ENCODE measurements at places on chromosomes 12 and 14.

GRCh38 chr14:72311116-72311515 lies 378.9 kb downstream of the RGS6 start:
- no peak for DNase-seq

- DNase-seq, result no peak
These were observed 1109.2 kb downstream of the FLRT2 start for GRCh38 chr14:86639146-86639545.

- DNase-seq, result no peak
These were observed 66.8 kb upstream of the RIN3 start for GRCh38 chr14:92446771-92447170.

- no peak for DNase-seq
These were observed 124.9 kb downstream of the ATP23 start for GRCh38 chr12:58066296-58066695.

- DNase-seq, result no peak
These were observed 195.3 kb upstream of the IGF1 start for GRCh38 chr12:102675672-102676071.

- no peak for DNase-seq
These were observed 49.2 kb downstream of the BRMS1L start for GRCh38 chr14:35875296-35875695.

- no peak for DNase-seq
These were observed 59.0 kb downstream of the LLPH start for GRCh38 chr12:66071549-66071948.

- DNase-seq, result no peak
These were observed 115.2 kb downstream of the PRICKLE1 start for GRCh38 chr12:42474391-42474790.

DNA sequence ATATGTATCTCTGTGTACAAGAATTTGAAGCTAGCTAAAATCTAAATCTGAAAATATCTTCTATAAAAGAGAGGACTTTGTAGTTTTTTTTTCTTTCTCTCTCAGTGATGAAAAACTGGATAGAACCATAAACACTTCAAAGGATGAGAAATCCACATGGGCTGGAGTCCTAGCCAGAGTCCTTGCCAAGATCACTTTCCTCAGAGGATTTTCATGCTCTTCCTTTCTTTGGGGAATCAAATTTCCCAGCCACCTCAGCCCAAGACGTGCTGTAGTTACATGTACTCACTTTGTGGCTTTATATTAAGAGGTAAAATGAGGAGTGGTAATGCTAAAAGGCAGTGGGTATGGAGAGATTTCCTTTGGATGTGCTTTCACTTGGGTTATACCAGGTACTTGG lies 110.3 kb downstream of the SLC38A1 start:
- DNase-seq, result no peak

- no peak for DNase-seq
These were observed 31.1 kb upstream of the IFNG-AS1 start for GRCh38 chr12:67958187-67958586.

DNA sequence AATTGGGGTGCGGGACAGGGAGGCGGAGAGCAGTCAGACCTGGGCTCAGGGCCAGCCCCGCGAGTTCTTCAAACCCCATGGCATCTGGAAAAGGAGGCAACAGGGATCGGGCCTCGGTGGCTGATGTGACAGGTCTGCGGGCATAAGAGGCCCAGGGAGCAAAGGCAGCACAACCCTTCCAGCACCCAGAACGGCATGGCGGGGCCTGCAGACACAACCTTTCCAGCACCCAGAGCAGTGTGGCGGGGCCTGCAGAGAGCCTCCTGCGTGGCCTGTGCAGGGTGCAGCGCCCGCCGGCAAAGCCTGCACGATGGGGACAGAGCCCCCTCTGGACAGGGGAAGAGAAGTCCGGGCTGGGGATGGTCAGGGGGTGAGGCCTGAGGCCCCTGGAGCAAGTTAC lies 26.2 kb upstream of the TRAF3 start:
- DNase-seq, result no peak

DNA sequence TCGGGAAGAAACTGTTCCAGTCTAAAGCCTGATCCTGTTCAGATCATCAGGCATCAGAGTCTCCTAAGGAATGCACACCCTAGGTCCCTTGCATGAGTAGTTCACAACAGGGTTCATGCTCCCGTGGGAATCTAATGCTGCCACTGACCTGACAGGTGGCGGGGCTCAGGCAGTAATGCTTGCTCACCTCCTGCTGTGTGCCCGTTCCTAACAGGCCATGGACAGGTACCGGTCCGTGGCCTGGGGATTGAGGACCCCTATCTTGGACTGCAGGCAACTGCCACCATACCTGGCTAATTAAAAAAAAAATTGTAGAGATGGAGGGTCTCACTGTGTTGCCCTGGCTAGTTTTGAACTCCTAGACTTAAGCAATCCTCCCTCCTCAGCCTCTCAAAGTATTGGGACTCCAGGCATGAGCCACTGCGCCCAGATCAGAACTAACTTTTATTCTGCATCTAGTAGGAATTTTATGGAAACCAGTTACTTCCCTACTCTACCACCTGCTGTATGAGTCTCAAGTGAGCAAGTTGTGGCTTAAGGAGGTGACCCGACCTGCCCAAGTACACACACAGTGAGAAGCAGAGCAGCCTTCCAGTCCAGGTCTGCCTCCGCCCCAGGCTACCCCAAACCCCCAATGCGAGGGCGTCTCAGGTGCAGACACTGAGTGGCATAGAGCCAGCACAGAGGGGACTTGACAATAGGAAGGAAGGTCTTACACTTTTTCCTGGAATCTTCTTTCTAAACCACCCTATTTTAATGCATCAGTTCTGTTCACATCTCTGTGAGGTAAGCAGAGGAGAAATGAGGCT lies 2.5 kb upstream of the PAPLN start:
- DNase-seq, result no peak

- DNase-seq, result no peak
These were observed 16.1 kb downstream of the TAMALIN start for GRCh38 chr12:52022841-52023181.

GRCh38 chr12:116055895-116056607 lies 221.4 kb downstream of the MED13L start:
- no peak for DNase-seq

DNA sequence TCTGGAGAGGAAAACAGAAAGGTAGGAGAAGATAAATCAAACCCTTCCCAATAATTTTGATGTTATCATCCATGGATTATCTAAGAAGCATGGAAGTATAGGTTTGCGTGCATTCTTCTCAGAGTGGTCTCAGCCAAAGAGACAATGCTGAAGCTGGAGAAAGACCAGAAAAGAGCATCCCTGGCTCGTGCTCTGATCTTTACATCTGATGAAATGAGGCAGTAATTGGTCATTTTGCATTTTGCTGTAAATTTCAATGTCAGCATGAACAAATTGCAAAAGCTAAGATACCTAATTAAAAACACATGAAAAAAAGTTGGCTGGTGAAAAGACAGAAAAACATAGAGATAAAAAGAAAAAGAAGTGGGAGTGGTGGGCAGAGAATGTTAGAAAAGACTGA lies 252.4 kb downstream of the ITPR2 start:
- no peak for DNase-seq

- DNase-seq, result peak; percentile 52
These were observed 10.8 kb downstream of the FBXL14 start for GRCh38 chr12:1583421-1584078.

- DNase-seq, result no peak
These were observed 28.3 kb downstream of the NGB start for GRCh38 chr14:77242752-77243151.

- no peak for DNase-seq
These were observed 277.0 kb downstream of the CEP128 start for GRCh38 chr14:80664576-80664975.

DNA sequence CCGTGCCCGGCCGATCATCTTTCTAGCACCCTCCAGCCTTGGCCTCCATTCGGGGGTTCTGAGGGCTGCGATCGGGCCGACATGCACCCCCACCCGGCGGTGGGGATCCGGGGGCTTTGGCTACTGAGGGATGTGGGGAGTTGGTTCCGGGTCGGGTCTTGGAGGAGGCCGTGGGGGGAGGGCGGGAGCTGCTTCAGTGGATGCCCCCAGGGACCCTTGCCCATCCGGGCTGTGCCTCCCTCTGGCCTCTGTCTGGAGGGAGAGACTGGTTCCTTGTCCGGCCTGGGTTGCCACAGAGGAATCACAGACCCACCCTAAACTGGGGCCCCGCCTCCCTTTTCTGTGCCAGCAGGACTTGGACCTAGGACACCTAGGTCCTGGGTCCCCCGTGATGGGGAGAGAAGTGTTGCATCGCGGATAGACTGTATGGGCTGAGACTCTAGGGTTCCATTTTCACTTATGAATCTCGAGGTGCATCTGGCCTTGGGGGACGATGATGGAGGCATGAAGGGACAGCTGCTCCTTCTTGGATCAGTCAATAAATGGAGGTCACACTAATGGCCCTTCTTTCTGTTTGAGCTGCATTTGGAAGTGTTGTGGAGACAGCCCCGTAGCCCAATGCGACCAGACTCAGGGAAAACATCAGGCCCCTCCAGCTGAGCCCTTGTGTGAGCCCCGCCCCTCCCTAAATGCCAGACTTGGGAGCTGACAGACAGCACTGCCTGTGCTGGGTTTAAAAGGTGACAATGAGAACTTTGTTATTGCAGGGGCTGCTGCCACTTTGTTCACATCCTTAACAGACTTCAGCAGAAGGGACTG lies 577 bp downstream of the DTX3 start:
- no peak for DNase-seq

DNA sequence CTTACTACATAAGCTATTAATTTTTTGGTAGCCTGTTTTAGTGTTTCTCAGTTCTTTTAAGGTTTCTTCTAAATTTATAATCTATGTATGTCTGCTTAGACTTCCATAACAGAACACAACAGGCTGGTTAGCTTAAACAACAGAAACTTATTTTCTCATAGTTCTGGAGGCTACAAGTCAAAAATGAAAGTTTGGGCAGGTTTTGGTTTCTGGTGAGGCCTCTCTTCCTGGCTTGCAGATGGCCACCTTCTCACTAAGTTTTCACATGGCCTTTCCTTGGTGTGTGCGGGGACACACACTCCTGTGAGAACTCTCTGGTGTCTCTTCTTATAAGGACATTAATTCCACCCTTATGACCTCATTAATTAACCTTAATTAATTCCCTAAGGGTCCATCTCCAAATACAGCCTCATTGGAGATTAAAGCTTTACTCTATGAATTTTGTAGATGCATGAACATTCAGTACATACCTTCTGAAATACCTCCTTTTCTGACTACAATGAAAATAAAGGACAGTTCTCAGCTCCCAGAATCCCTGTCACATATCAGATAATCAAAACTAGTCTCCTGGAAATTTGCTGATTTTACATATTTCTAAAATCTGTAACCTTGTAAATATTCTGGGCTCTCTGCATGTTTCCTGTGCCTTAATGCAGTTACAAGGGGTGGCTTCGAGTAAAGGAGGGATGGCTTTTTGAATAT lies 23.2 kb upstream of the BMAL2 start:
- no peak for DNase-seq

GRCh38 chr14:28264306-28264705 lies 502.3 kb upstream of the FOXG1 start:
- DNase-seq, result no peak

DNA sequence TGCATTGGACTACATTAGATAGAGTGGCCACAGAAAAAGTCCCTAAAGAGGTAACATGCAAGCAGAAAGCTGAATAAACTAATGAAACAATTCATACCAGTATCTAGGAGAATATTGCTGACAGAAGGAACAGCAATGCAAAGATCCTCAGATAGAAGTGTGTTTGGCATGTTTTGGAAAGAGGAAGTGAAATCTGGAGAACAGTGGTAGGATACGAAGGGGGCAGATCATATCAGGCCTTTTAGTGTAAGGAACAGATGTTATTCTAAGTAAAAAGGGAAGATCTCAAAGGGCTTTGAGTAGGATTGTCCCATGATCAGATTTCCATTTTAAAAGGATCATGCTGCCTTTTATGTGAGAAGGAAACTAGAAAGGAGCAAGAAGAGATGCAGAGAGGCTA lies 342.9 kb downstream of the PAWR start:
- DNase-seq, result no peak

GRCh38 chr14:99946652-99947489 lies 118.4 kb upstream of the EVL start:
- peak; percentile 57 for DNase-seq

DNA sequence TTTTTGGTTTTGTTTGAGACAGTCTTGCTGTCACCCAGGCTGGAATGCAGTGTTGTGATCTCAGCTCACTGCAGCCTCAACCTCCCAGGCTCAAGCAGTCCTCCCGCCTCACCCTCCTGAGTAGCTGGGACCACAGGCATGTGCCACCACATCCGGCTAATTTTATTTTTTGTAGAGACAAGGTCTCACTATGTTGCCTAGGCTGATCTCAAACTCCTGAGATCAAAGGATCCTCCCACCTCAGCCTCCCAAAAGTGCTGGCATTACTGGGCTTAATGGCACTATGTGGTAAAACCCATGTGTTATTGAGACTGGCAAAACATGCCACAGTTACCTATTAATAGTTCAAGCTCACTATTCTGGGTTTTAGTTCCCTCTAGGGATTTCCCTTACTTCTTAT lies 51.2 kb upstream of the KCNH3 start:
- DNase-seq, result no peak

DNA sequence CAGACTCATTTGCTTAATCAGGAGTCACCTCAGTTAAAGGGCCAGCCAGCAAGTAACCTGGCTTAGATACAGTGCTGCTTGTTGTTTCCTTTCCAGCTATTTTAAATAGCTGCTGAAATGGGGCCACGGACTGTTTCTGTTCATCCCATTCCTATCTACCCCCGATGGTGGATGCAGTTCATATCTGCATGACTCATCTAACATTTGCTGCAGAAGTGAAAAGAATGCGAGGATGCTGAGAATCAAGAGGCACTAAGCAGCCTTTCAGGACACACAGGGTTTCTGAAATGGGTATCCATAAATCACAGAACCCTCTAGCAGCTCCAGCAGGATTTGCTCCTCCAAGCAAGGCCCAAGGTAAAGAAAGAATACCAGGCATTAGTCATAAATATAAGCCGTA lies 60.2 kb upstream of the RTRAF start:
- no peak for DNase-seq

GRCh38 chr14:26598081-26598671 lies 343 bp upstream of the NOVA1 start:
- no peak for DNase-seq

GRCh38 chr12:90085494-90086274 lies 377.0 kb upstream of the ATP2B1 start:
- DNase-seq, result no peak

DNA sequence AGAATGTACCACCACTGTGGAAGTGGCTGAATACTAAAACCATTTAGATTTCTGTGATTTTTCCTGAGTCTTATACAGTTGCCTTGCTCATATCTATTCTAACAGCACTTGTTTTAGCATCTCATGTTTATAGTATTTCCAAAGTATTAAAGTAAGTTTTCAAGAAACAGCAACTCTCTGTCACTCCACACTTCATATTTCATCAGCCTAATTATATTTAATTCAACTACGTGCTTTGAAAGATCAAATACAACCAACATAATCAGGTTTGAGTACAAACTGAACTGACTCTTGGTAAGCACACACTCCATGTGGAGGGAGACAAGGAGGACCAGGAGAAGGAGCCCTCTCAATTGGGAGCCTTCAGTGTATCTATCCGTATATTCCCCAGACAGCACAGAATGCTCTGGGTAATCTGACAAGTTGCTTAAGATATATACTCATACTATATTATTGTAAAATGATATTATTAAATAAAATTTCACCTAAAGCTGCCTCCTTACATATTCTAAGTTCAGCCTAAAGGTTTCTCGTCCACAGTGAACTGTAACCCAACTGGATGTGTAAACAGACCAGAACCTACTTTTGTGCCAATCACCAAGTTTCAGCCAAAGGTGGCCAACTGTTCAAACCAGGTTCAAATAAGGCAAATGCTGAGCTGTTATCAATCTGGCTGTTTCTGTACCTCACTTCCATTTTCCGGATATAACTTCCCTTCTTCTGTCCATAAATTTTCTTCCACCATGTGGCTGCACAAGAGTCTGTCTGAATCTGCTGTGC lies 105.0 kb upstream of the RASSF8 start:
- DNase-seq, result no peak
